Foreskin keratinocyte (primary cell): ENCODE measurements at places on chromosomes 6 and 20.

GRCh38 chr6:149777624-149778023 is 28.1 kb downstream of the PCMT1 start:
- DNase-seq = no peak

DNA sequence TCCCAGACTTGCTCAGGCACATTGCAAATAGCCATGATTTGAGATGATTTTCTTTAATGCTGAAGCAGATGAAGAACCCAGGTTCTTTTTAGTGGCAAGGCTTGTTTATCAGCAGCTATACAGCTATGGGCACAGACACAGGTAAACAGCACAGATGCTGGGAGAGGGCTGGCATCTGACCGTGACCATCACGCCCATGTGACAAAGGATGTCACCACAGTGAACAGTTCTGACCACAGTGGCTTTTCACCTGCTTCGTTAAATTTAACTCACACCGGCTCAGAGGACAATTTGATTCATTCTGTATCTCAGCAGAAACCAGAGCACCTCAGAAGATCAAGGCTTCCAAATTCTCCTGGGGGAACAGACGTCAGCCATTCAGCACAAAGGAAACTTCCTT is 142.6 kb downstream of the CDH26 start:
- DNase-seq = no peak

DNA sequence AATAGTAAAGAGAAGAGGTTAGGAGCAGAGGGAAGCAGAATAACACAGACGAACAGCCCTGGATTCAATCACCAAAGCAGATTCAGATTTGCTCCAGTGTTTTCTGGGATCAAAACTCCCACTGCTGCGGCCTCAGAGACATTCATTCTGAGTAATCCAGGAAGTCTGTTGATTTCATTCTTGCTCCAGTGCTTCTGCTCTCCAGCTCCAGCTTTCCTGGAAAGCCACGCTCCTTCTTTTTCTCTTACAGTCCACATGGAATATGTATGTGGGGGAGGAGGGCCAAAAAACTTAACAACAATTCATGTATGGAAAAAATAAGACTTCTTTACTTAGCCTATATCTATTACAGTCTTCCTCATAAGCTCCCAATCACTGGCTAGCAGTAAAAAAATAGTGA is 26.4 kb upstream of the UST start:
- no peak for DNase-seq

DNA sequence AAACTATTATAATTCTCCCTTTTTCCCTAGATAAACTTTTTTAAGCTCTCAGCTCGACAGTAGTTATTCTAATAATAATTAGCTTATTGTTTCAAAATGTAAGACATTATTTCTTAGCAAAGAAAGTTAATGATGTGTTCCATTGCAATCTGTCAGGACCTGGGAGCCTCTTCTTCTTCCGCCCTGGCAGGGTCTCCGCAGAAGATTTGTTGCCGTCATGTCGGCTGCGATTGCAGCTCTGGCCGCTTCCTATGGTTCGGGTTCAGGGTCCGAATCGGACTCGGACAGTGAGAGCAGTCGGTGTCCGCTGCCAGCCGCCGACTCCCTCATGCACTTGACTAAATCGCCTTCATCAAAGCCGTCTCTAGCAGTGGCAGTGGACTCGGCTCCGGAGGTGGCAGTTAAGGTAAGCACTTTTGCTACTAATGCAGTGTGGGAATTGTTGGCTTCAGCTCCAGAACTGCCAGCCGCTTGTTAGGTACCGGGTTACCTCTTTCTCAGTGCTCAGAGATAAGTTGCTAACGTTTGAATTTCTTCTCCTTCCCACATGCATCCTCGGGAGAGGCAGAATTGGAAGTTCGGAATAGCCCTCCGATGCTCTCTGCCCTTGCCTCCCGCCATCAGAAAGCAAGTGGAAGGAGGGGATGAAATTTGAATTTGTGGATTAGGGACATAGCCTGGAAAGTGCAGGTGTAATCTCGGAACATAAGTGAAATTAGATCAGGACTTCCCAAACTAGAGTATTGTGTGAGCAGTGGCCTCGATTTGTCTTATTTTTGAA is at the start of gene CDC40:
TSS of gene CDC40 (plus strand) at position 200 of the 781 bp plus-strand sequence. CDS start at position 218, 18 bp downstream.
- no peak for DNase-seq

- DNase-seq = no peak
Measured at GRCh38 chr6:167146135-167146534, 11.6 kb downstream of the GPR31 start.
